ENCODE measurements at places on chromosomes 2 and 18.

DNA sequence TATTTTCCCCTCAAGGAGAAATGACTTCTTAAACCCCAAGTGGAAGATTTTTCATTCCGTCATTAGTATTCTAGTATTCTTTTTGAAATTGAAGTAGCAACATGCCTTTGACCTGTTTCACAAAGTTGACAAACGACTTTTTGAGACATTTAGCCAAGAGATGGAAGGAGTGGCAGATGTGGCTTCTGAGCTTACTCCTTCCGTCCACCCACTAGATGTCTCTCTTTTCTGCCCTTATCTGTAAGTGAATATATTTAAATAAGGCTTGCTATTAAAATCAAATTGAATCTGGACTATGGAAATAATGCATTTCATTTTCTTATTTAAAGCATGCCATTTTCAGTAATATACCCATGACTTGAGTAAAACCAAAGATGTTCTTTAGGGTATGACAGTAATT, 74.1 kb downstream of the ACTR3 start:
- DNase-seq = no peak

- no peak for DNase-seq
These were observed 29.9 kb upstream of the IHH start for GRCh38 chr2:219090436-219091299.

- DNase-seq = no peak
These were observed 15.3 kb upstream of the MAP4K3 start for GRCh38 chr2:39452396-39452795.

GRCh38 chr18:55221622-55222021, 262.4 kb upstream of the CCDC68 start:
- DNase-seq = no peak

DNA sequence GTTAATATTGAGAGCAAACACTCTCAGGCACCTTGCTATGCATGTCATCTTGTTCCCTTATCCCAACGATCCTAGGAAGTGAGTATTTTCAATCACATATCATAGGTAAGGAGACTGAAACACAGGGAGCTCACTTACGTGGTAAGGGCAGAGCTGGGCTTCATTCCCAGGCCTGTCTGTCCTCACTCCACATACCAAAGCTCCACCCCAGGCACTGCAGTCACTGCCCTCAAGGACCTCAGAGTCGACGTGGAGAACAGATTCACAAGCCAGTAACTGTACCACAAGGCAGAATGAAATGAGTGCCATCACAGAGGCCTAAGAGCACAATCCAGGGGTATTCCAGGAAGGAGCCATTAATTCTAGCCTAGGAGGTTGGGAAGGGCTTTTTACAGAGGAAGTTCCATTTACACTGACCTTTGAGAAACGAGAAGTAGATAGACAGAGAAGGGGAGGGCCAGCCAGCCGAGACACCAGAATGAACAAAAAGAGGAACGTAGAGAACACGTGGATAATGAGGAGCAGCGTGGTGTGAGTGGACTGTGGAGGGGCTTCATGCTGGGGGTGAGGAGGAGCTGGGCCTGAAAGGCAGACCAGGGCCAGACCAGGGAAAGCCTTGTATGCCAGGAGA, 48.6 kb downstream of the KIAA2012 start:
- no peak for DNase-seq

- no peak for DNase-seq
These were observed 184.9 kb downstream of the AFF3 start for GRCh38 chr2:99957332-99958133.

DNA sequence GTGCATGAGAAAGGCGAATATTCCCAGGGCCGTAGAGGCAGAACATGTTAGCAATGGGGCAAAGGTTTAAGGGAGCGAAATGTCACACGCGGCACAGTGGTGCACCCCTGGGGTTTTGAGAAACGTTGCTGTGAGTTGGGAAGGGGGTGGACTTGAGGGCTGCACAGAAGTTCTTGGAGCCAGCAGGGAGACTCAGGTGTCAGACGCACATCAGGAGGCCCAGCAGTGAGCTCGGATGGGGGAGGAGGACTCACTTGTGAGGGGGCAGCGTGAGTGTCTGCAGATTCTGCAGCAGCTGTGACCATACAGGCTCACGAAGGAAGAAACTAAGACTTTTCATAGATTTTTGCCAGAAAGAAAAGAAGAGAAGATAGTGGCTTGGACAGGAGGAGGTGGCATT, 218.2 kb downstream of the SNTG2 start:
- no peak for DNase-seq

GRCh38 chr2:240329778-240330177, 105.7 kb upstream of the GPC1 start:
- DNase-seq = no peak

GRCh38 chr2:182541268-182541667, 114.4 kb upstream of the PDE1A start:
- no peak for DNase-seq

DNA sequence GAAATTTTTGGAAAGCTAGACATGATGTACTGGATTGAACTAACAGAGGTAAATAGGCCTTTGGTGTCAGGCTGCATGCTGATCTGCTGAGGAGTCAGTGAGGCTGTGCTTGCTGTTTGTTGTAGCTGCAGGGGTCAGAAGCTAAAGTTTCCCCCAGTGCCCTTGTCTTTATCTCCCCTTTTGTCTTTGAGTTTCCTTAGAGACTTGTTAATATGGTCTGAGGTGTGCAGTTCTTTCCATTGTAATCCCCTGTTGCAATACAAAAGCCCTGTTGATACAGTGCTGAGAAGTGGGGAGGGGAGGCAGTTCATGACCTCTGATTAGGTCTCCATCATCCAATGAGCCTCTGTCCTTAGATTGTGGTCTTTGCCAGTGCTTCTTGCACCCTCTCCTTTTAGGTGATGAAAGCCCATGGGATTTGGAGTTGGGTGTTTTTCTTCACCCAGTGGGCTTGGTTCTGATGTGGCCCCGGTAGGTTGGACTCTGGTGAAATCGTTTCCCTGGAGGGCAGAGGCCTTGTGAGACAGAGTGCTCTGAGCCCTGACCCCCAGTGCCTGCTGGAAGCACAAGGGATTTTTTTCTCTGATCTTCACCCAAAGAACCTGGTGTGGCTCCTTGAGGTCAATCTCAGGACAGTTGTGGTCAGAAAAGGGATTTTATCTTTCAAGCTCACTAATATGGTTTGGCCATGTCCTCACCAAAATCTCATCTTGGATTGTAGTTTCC, 163.1 kb downstream of the TMEM18 start:
- no peak for DNase-seq

- no peak for DNase-seq
These were observed 16.8 kb upstream of the EN1 start for GRCh38 chr2:118864207-118864606.

DNA sequence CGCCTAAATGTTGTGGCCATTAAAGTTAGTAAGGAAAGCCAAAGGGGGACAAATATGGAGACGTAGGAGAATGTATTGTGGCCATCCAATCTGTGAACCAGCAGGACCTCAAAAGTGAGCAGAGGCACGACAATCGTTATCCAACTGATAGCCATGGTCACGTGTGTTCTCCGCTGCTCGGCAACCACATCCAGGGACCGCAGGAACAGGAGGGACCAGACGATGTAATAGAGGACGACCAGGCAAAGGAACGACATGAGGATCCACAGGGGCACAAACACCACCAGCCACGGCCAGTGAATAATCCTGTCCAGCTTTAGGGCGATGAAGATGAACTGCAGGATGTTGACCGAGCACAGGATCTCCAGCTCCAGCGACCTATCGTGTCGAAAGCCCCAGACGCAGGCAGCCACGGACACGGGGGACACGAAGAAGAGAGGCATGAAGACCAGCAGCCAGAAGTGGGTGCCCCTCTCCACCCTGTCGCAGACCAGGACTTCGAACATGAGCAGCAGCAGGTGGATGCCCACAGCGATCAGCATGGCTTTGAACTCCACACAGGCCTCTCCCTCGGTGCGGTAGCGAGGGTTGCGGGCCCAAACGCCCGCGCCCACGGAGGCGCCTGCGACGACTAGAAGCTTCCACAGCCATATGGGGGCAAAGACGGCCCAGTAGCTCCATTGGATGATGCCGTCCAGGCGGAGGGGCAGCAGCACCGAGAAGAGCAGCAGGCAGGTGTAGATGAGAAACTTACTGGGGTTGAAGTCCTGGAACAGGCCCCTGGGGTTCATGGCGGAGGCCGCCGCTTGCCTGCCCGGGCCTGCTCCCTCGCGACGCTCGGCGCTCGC, 790 bp downstream of the TMEM185B start:
- DNase-seq = peak; percentile 23

GRCh38 chr2:202989749-202990148, 24.9 kb upstream of the NBEAL1 start:
- DNase-seq = no peak

GRCh38 chr18:25457126-25457525, 105.2 kb upstream of the ZNF521 start:
- DNase-seq = peak; percentile 28

- DNase-seq = no peak
These were observed 30.1 kb upstream of the EFHD1 start for GRCh38 chr2:232603283-232603682.

DNA sequence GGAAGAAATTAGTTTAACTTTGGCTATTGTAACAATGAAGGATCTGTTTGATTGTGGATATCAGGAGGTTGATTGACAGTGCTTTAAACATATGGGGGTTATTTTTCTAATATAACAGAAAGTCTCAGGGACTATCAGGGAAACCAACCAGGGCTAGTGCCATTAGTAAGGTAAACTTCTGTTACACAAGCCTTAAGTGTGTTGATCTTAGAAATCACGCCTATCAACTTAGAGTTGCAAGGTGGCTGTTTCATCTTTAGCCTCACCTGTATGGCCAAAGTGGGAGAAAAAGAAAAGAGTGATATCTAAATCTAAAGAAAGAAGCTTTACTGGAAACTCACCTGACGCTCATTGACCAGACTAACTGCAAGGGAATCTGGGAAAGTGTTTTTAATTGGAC, 62.1 kb downstream of the GLS start:
- DNase-seq = no peak

DNA sequence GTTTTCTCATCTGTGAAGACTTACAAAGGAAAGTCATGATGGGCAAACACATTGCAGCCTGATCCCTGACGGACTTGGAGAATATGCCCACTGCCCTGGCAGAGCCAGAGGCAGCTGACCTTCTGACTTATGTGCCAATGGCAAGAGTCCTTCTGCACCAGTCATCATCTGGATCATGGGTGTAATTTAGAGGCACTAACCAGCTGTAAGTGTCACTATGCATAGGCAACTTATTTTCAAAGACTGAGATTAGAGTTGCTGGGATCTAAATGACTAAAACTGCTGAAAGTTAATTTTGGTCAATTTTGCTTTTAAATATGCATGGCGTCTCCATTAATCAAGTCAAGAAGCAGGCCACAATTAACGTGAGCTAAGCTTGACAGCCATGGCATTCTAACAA, 261.2 kb downstream of the BCL11A start:
- DNase-seq = no peak

GRCh38 chr18:43010611-43011010, 104.9 kb downstream of the RIT2 start:
- DNase-seq = no peak

DNA sequence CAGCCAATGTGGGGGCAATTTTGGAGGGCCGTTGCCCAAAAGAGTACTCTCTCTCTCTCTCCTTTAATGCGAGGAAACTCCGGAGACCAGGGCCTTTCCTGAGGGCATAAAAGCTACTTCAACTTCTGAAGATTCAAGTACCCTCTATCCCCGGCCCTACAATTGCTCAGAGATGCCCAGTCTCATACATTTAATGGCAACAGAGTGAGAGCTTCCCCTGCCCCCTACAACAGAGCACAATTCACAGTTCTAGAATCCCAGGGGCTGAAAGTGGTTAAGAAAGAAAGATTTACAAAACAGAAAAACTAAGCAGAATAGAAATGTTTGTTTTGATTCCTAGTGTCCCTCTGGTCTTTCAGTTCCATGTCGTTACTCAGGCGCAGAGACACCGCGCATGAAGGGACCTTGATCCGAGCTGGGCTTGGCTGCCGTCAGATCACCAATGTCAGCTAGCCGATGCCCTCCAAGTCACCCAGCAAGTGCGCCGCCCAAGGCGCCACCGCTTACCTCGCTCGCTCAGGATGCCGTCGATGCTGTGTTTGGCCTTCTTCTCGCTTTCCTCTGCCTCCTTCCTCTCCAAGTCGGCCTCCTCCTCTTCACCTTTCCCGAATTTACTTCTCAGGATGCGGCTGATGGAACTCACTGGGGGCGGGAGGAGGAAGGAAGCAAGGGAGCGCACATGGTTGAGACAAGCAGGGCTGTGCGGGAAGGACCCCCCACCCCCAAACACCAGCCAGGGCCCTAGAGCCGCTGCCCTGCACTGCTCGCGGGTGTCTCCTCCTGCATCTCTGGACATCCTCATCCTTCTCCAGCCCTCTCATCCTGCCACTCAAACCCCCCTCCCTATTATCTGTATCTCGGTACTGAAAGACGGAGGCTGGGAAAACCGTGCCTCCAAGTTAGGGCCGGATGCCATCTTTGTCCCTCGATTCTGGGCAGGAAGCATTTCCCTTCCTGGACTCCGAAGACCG, 4.9 kb downstream of the PAX3 start:
- DNase-seq = no peak

GRCh38 chr2:107717661-107718060, 109.0 kb upstream of the RGPD4 start:
- DNase-seq = no peak

DNA sequence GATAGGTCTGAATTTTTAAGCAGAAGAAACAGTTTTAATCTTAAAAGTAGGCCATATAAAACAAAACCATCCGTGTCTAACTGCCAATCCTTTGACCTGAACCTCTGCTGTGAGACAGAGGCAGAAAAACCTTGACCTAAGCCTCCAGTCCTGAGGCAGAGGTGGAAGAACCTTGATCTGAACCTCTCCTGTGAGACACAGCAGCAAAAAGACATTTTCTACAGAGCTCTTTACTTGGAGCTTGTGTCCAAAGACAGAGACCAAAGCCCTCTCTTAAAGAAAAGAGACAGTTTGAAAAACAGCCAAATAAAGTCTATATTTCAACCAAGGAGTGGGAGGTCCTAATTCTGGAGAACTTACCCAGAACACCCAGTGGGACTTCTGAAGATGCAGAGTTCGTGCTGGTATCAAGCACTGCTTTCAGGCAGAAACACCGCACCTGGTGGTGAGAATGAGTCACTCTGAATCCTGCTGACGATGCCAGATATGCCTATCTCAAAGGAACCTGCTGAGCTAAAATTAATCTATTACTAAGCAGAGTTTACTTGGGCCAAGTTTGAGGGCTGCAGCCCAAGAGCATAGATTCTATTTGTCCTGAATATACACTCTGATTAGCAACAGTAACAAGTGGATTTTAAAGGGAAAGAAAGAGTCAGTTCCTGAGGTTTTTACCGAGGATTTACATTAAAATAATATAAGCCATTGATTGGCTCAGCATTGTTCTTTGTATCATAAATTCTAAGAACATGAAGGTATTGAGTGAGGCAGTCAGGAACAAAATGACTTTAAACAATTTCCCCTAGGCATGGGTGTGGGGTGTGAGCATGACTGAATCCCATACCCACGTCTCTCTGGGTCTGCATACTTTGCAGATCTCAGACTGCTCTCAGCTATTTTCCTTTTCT, 806.4 kb downstream of the TRIB2 start:
- DNase-seq = peak; percentile 87

- DNase-seq = peak; percentile 81
These were observed at the start of gene LDLRAD4 for GRCh38 chr18:13218368-13218991. Gene LDLRAD4 (plus strand): TSS chr18:13218760.

- no peak for DNase-seq
These were observed 297.6 kb downstream of the TMX3 start for GRCh38 chr18:68417166-68417799.

- DNase-seq = no peak
These were observed 111.9 kb downstream of the DCC start for GRCh38 chr18:52451851-52452250.

All from stomach (tissue), 19 donors.